ENCODE measurements at places on chromosomes 11 and 22.
A peak's percentile ranks its signal among the peaks of the same experiment; 100 is the strongest.

- DNase-seq = no peak
Measured at GRCh38 chr11:40376331-40376730, 1083.1 kb downstream of the LRRC4C start.

- DNase-seq = no peak
Measured at GRCh38 chr22:41261541-41262249, 21.0 kb upstream of the CHADL start.

GRCh38 chr22:33076343-33076742 lies 18.2 kb upstream of the SYN3 start:
- no peak for DNase-seq

- peak; percentile 88 for DNase-seq
Measured at GRCh38 chr11:45079075-45079444, 67.4 kb upstream of the PRDM11 start.

GRCh38 chr11:30424844-30425243 lies 101.9 kb downstream of the ARL14EP start:
- no peak for DNase-seq
